Amygdala (tissue), 56 donors: ENCODE measurements at places on chromosomes 7 and 10.

GRCh38 chr7:103447073-103447960 is 1.3 kb upstream of the SLC26A5 start:
- DNase-seq, result no peak

GRCh38 chr7:48782511-48782910 is 141.8 kb upstream of the CDC14C start:
- DNase-seq, result no peak

GRCh38 chr10:122637376-122637775 is 62.3 kb downstream of the C10orf120 start:
- no peak for DNase-seq

DNA sequence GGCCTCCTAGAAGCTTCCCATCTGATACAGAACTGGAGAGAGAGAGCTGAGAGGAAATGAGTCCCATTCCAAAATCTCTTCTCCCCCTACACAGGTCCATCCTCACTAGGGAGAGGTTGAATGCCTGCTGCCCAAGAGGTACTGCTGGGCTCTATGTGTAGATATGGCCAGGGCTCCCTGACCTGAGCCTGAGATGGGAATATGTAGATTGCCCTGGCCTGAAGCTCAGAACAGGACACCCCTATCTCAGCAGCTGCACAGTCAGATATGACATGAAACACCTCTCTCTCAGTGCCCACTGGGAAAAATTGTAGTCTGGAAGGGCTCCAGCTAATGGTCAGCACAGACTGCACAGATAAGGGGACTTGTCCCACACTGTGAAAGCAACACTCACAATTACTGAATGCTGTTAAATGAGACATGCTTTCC is 3.1 kb upstream of the IFIT1B start:
- no peak for DNase-seq

- DNase-seq, result no peak
Observed at GRCh38 chr10:26090762-26091161, 125.8 kb upstream of the GAD2 start.

DNA sequence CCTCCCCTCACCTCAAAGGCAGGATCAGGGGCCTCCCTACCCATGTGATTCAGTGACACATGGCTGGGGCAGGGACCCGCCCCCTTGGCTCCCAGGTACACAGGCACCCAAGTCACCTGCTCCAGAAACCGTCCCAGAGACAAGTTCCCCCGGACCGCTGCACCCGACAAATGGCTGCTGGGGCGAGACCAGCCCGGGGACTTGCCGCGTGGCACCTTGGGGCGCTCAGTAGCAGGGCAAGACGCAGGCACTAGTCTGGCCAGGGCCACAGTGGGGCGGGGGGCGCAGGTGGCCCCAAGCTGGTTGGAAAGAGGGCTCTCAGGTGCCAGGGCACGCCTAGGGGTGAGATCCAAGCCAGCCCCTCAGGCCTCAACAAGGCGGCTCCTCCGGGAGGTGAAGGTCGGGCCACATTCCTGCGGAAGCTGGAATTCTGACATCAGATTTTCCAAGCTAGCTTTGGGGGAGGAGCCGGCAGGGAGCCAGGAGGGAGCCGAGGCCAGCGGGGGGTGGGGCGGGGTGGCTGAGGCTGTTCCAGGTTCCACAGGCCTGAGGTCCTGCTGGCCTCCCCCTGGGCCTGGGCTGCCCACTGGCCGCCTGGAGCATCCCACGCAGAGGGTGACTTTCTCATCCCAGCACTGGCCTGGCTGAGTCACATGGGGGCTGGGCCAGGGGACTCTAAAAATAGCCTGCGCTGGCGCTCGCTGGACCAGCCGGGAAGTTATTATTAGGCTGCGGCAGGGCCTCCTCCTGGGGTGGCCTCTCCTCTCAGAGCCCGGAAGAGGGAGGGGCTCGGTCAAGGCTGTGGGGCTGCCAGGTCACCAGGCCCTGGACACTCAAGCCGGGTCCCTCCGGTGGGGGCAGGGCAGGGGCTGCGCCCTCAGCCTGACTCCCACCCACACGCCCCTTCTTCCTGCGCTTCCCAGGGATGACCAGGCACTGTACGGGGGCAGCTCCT is 20.5 kb upstream of the INPP5A start:
- DNase-seq, result no peak

DNA sequence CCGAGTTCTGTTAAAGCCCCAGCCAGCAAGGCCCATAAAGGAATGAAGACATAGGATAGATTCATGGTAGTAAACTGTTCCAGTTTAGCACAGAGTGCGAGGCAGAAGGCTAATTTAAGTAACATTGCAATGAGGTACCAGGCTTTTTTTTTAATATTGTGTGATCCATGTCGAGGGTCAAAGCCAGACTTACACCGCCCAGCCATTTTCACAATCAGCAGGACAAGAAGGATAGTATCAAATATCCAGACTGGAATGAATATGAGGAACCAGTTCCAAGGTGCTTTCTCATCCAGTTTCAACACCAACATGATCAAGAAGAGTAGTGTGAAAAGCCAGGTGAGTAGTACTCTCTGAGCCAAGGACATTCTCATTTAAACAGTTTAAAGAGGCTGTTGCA is 4.2 kb downstream of the TMEM60 start:
- DNase-seq, result no peak

DNA sequence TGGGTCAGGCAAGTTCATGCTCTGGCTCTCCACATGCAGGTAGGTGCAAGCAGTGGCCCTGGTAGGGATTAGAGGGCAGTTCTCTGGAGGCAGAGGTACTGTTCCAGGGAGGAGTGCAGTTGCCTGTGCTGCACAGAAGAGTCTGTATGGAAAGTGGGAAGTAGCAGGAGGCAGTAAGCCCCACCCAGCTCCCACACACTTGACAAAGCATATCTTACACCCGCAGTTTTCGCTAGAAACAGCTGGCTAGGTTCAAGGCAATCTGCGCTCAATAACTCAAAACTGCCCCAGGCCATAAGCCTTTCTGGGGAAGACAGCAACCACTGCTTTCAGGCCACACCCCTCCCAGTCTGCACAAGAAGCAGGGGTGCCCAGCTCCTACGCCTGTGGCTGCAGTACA is 33.1 kb upstream of the ARMC3 start:
- DNase-seq, result no peak

- no peak for DNase-seq
Observed at GRCh38 chr10:122492999-122493481, 31.7 kb downstream of the HTRA1 start.

GRCh38 chr7:98249106-98249505 is 2.9 kb downstream of the TECPR1 start:
- no peak for DNase-seq

DNA sequence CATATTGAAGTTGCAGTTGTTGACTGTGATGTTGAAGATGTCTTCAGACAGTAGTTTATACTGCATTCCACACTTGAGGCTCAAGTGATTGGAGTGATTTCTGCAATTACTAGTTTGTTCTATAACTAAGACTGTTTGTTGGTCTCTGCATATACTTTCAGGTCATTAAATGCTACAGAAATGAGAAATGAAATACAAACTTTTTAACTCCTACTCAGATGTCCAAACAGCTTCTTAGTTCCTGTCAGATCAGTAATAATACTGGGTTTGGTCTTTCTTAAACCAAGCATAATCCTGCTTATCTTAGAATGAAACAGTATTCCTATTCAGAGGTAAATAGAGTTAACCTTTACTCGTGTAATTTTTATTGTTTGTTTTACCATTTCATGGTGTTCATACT is 115.9 kb downstream of the CCNY start:
- DNase-seq, result no peak

DNA sequence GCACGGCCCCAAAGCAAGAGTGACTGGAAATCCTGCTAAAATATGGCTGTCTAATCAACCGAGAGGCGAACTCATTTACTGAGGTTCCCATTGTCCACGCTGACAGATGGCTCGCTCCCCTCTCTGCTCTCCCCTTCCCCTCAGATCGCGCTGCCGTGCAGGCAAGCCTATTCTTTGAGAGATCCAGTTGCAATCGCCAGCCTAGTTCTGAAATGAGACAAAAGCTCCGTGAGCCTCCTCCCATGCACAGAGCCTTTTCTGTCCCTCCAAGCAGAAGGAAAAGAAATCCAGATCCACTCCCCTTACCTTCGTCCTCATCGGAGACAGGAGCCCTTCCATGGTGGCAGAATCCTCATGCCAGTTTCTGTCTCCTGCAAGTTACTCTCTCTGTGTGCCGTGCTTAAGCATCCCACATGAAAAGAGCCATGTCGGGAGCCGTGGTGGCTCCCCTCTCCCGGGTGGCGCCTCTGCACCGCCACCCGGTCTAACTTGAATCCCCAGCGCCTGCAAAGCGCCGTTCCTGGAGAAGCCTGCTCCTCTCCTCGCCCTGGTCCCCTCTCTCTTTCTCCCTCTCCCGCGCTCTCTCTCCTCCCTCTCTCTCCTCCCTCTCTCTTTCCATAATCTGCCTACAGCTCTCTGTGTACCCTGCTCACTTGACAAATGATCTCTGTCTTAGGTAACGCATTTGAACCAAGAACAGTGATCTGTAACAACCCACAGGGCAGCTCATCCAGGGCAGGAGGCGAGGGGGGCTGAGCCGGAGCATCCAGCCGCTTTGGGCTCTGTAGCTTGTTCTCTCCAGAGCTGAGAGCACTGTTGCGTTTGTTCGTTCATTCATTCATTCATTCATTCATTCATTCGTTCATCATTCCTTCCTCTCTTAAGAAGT is 156.8 kb downstream of the FRMD4A start:
- peak; percentile 9 for DNase-seq

- DNase-seq, result no peak
Observed at GRCh38 chr7:30048582-30048981, 20.4 kb downstream of the PLEKHA8 start.

DNA sequence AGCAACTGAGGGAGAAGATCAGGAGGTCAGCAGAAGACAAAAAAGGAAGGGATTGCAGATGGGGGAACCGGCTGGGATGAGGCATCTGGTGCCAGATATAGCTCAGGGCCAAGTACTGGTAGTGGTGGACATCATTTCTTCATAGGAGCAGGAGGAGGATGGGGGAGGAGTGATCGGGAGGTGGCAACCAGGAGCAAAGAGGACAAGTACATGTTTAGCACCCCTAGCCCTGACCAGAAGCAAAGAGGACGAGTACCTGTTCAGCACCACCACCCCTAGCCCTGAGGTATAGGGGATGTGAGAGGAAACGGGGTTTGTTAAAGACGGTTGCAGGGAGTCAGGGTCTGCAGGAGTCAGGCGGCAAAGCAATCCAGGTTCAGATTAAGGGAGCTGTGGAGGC is 84.5 kb upstream of the NPS start:
- DNase-seq, result no peak

- DNase-seq, result peak; percentile 32
Observed at GRCh38 chr7:47571331-47572093, 10.4 kb downstream of the TNS3 start.

DNA sequence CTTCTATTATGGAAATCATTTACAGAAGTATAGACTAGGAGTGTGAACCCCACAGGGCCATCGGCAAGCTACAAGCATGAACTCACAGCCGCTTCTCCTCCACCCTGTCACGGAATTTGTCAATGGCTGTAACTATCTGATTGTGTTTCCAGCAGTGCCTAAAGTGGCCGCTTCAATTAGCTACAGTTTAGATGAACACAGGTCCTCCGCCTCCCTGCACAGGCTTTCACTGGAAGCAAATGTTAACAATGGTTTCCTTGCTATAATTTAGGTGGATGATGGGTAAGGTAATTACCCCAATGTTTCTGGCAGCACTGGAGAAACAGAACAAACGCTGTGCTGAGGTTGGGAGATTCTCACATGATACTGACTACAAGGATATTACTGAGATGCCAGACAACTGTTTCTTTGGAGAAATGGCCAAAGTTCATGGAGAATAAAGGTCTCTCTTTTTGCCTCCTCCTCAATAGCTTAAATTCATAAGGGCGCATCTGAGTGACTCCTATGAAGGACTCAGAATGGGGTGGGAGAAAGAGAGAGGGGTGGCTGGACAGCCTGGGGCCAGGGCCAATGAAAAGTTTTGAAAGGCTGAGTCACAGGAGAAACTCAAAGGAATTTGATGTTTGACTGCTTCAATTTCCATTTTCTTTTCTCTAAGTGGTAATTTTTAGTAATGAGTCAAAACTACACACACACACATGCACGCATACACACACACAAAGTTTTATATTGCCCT is 78.9 kb downstream of the SVIL start:
- DNase-seq, result no peak

DNA sequence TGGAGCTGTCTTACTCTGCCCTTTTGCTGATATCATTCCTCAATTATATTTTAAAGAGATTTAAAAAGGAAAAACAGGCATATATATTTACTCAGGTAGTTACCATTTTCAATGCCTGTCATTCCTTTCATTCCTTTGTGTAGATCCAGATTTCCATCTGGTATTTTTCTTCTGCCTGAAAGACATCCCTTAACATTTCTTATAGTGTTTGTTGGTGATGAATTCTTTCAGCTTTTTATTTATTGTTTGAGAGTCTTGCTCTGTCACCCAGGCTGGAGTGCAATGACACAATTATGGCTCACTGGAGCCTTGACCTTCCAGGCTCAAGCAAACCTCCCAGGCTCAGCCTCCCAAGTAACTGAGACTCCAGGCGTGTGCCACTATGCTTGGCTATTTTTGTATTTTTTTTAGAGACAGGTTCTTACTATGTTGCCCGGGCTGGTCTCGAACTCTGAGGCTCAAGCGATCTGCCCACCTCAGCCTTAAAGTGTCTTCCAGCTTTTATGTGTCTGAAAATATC is 5.6 kb upstream of the POM121 start:
- no peak for DNase-seq

GRCh38 chr7:54663603-54664234 is 95.3 kb downstream of the SEC61G start:
- no peak for DNase-seq

DNA sequence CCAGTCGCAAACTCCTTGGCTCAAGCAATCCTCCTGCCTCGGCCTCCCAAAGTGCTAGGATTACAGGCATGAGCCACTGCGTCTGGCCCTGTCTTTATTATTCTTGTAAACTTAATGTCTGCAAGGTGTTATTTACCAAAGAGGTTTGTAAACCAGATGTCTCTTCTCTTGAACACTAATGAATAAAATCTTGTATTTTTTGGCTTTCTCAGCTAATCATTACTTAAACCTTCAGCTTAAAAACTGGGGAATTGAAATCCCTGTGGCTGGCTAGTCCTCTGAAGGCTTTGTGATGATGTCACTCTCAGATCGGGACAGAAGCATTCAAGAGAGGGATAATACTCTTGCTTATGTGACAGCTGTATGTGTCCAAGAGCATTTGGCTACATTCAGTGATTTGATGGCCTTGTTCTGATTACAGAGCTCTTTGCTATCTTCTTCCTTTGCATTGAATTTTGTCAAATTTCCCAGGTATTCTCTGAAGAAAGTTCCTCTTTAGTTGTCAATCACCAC is 130.3 kb downstream of the BICC1 start:
- DNase-seq, result no peak

- DNase-seq, result no peak
Observed at GRCh38 chr7:100120733-100121036, 1.3 kb downstream of the CNPY4 start.

DNA sequence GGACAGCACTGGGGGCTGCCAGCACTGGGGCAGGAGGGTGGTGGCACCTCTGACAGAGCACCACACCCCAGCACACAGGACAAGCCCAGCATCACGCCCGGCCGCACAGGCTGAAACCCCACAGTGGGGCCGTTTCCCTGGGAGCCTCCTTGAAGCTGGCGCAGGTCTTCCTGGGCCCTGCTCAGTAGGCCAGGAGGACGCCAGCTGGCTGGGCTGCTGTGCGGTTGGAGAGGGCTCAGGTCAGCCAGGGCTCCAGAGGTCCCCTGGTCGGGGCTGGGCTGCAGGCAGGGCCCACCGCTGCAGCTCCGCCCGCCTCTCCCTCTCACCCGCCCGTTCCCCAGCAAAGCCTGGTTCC is 137.3 kb downstream of the TCERG1L start:
- DNase-seq, result no peak
